ENCODE measurements at places on chromosomes 6 and 20. TPM values are rescaled to one million over a fixed set of nuclear protein-coding genes. Genes with fewer than 3 reads are reported as not detected.

- DNase-seq = no peak
- H3K27ac ChIP-seq = no peak overlapping the region
- no peaks in the 10 kb centered on the region for H3K4me1 ChIP-seq
- no peaks in the 10 kb centered on the region for H3K36me3 ChIP-seq
Measured at GRCh38 chr6:166578536-166579236, 7.8 kb downstream of the RAMACL start.

DNA sequence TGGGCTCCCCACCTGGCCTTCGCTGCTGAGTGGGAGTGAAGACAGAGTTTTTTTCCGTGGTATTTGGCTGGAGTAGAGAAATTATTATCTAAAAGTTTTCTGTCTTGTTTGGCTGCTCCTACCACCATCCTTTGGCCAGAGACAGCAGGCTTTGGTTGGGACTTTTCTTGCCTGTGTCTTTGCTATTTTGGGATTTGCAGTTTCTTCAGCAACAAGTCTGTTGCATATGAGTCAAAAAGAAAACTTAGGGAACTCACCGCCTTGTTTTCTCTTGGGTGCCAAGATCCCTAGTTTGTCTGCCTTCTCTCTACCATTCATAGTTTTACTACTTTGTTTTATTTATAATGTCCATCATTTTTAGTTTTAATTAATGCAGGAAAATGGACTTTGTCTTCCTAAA is 683.8 kb downstream of the DOK5 start:
- no peaks in the 10 kb centered on the region for H3K36me3 ChIP-seq
- DNase-seq = no peak
- H3K27ac ChIP-seq = no peak overlapping the region
- H3K27me3 ChIP-seq = no peaks in the 10 kb centered on the region
- H3K4me3 ChIP-seq = no peak overlapping the region

Gene PTCHD4
- not detected for polyA plus RNA-seq

Gene RIMS1
- not detected for polyA plus RNA-seq

All from naive thymus-derived CD4-positive, alpha-beta T cell (primary cell).